ENCODE measurements at places on chromosomes 2 and 18.

GRCh38 chr2:74037379-74037860, 52.7 kb downstream of the TET3 start:
- DNase-seq, result no peak

DNA sequence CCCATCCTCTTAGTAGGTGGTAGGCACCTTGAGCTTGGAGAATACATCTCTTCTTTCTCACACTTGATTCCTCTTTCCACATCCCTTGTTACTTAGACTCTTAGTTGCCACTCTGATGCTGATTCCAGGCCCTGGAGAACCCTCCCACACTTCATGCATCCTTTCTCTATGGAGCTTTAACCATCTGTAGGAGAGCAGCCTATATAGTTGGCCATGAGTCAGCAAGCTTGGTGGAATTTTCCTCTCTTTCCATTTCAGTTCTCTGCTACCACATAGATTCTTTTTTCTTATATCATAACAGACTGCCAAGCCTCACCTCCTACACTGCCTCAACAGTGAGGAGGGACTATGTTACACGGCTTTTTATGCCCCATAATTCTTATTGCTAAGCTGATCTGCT, 851.6 kb upstream of the CDH2 start:
- DNase-seq, result no peak

GRCh38 chr2:172007372-172007771, 7.6 kb downstream of the METAP1D start:
- DNase-seq, result no peak

DNA sequence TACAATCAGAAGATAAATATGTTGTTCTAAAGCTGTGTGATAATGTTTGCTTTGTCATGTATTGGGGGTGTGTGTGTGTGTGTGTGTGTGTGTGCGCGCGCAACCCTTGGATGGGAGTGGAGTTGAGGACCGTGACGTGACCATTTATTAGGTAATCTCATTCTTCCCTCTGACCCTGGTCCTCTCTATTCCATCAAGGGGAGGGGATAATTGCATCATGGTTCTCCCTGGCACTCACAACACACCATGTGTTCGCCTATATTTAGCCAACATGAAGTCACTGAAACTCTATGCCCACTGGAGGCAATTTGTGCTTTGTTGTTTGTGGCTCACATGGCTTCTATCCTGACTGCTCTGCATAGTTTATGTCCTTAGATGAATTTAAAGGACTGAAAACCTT, 79.8 kb upstream of the LRPPRC start:
- no peak for DNase-seq

DNA sequence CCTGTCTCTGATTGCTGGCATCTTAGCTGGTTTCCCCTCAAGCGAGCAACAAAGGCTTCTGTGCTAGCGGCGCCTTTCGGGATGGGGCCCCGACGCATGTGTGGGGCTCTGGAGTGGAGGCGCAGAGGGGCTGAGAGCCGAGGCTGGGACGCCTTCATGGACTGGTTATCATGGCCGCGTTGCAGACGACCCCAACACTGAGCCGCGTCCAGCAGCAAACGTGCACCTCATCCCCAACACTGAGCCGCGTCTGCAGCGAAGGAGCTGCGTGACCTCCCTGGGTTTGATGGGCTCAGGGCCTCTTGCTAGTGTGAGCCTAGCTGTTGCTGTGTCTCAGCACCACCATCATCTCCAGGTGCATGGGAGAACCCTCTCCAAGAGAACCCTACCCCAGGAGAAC, 123.7 kb upstream of the CTDP1 start:
- DNase-seq, result no peak

DNA sequence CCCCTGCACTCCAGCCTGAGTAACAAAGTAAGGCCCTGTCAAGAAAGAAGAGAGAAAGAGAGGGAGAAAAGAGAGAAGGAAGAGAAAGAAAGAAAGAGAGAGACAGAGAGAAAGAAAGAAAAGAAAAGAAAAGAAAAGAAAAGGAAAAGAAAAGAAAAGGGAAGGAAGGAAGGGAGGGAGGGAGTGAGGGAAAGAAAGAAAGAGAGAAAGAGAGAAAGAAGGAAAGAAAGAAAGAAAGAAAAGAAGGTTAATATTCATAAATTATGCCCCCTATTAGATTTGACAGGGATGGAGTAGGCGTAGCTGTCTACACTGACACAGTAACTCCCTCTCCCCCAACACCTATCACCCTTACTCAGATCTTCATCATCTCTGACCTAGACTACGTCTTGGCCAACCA, 202.3 kb downstream of the SP3 start:
- no peak for DNase-seq

GRCh38 chr18:24725644-24726415, 265.4 kb downstream of the HRH4 start:
- DNase-seq, result no peak

- DNase-seq, result no peak
Measured at GRCh38 chr2:7740114-7740513, 822.9 kb downstream of the RNF144A start.

- no peak for DNase-seq
Measured at GRCh38 chr2:183010112-183010511, 28.1 kb downstream of the NCKAP1 start.

DNA sequence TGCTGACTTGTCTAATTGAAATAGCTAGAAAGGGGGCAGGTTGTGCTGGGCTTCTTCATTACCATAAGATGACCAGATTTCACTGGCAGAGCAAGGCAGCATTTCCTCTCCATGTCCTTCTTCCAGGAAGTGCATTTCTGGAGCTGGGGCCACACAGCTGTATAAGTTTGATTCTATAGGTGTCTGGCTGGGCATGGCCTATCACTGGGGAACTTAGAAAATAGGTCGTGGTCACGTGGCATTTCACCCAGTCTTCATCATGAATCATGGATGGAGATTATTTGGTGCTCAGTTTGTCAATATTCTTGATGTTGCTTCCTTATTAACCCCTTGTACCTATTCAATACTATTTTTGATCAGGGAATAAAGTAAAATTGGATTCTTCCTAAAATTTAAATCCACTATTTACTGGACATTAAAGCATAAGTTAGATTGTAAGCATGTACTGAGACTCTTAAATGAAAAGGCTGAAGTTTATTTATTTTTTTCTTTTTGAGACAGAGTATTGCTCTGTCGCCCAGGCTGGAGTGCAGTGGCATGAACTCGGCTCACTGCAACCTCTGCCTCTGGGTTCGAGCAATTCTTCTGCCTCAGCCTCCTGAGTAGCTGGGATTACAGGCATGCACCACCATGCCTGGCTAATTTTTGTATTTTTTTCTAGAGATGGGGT, 49.5 kb upstream of the TMEM87B start:
- no peak for DNase-seq

GRCh38 chr2:228181098-228182019, at the start of gene SPHKAP:
Gene SPHKAP, minus strand, starts transcription at chr2:228181687. Its CDS starts 89 bp downstream, at chr2:228181598.
- DNase-seq, result no peak

- no peak for DNase-seq
Measured at GRCh38 chr2:232502911-232503808, 15.5 kb upstream of the ECEL1 start.

- DNase-seq, result no peak
Measured at GRCh38 chr18:10249801-10250200, 204.6 kb upstream of the APCDD1 start.

DNA sequence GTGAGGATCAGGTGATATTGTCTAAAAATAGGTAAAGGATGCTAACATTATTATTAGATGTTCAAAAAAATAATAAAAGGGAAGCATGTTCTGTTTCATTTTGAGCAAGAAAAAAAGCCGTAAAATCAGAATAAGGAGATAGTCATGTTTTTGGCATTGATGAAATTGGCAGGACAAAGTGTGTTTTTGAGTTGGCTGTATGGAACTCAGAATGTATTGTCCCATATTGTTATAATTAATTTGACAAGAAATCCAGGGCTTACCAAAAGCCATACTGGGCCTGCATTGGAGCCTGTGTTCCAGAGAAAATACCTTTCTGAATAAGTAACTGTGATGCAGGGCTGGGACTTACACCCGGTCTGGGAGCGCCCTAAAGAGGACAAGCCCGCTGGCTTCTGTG, 232.0 kb downstream of the AGAP1 start:
- DNase-seq, result no peak

DNA sequence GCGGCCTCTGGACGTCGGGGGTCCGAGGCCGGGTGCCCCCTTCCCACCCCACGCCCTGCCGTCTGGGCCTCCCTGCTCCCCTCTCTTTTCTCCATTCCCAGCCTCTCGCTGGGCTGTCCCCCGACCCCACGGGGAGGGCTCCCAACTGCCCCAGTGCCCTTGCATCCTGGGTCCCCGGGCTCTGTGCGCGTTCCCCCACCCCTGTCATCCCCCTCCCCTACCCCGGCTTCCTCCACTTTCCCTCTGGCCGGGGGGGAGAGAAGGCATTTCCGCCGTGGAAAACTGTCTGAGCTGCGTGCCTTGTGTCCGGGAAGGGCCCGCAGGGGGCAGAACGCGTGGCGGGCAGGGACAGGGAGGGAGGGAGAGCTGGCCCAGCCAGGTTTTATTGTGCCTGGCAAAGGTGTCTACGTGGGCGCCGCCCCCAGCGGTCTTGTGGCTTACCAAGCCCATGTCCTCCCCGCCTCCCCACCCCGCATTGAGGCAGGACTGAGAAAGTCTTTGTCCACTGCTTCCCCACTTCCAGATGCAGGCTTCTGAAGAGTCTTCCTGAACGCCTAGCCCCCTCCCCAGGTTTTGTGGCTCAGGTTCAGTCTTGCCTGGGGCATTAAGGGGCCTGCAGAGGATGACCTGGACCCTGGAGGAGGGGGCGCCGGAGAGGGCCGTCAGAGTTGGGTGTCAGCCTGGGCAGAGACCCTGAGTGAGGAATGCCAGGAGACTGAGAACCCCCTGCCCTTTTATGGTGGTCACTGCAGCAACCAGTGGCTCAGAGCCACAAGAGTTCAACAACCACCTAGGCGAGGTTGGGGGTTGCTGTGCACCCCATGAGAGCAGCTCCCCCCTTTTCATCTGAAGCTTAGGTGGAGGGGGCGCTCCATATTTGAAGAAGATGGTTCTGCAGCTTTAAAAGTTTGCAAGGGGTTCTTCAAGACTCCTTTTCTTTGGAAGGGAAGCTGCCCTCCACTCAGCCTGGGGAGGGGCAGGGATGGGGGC, 1.3 kb downstream of the ITM2C start:
- no peak for DNase-seq

- DNase-seq, result no peak
Measured at GRCh38 chr2:122238006-122238559, 482.6 kb downstream of the TSN start.
